ENCODE measurements at places on chromosomes 7 and 10. TPM values are rescaled to one million over a fixed set of nuclear protein-coding genes. Genes with fewer than 3 reads are reported as not detected.
A peak's percentile ranks its signal among the peaks of the same experiment; 100 is the strongest.

DNA sequence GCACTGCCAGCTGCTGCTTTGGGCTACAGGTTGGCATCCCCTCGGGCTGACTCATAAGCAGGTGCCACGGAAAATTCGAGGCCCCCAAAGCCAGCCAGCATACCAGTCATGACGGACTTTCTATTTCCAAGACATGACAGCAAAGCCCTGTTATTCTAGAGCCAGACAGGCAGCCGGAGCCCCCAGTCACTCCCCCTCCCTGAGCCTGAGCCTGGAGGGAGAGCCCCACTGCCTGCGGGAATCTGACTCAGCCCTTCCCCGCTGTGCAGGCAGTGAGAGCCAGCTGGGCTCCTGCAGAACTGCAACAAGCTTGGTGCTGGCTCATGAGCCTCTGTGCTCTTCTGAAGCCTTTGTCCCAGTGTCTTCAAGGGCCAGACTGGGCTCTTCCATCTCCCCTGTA lies 15.8 kb downstream of the BTBD16 start:
- DNase-seq: no peak

GRCh38 chr7:82373926-82374635 lies 69.5 kb downstream of the CACNA2D1 start:
- DNase-seq: no peak

CDH23 gene
- 2.8 TPM for total RNA-seq

DNA sequence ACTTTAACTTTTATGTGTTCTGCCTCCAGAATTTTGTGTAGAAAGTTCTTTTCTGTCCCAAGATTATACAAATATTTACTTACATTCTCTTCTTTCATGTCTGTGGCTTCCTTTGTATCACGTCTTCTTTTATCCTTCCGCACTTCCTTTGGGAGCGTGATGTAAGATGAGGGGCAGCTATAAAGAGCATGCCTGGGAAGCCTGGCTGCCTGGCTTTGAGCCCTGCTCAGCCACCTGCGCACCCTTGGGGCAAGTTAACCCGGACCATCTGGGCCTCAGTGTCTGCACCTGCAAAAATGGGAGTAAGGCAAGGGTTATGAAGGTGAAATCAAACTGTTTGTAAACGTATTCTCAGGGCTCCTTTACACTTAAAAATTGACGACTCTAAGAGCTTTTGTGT lies 25.2 kb downstream of the PALD1 start:
- DNase-seq: no peak

GRCh38 chr7:103148131-103148993 lies 537 bp downstream of the NAPEPLD start:
- no peak for DNase-seq

DNA sequence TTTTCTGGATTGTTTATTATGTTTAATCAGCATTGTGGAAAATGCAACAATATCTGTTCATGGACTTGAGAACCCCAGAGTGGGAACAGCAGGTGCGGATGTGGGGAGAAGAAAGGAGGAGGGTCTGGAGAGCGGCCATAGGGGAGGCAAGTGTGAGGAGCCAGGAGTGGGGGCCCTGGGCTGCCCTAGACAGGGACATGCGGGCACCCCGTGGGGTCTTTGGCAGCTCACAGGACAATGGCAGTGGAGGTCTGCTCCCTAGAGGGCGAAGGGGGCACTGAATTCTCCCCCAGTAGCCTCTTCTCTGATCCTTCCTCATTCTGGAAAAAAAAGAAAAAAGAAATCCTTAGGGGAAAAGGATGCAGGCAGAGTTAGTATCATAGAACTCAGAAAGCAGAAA lies 8.9 kb downstream of the TMEM176B start:
- no peak for DNase-seq

DNA sequence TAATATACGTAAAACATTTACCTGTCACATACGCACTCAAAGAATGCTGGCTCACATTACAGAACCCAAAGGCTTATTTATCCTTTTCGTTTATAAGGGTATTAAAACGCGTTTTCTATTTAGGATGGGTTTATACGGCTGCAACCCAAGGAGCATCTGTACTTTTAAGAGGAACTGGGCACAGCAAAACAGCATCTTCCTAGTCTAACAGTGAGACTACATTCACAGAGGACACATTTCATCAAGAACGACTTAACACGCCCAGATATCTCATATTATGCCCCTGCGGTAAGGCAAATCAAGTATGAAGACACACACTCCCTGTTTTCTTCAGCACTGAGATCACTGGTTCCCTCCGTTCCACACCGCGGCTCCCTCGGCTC lies 533 bp upstream of the DMTF1 start:
- DNase-seq: no peak

DNA sequence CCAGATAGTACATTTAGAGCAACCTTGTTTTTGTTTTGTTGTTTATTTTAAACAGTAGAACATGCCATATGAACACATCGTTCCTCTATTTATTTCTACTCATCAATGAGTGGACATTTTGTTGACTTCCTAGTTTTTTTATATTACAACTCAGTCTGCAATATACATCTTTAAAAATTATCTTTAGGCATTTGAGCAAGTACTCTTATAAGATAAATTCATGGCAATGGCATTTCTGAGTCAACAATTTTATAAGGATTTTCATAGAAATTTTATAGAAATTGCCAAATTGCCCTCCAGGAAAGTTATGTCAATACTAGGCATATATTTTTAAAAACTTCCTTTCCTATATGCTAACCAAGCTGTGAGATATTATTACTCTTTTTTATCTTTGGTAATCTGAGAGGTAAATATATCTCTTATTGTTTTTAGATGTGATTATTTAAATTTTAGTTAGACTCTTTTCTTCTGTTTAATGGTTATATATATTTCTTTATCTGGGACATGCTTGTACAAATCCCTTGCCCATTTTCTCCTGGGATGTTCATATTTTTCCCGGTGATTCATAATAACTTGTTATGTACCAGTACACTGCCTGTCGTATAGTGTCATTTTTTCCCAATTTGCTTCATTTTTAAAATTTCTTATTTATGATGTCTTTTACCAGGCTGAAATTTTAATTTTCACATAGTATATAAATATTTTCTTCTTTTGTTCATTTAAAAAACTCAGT lies 50.5 kb downstream of the FZD1 start:
- no peak for DNase-seq

CALHM3 gene
- total RNA-seq: not detected

SLC29A3 gene
- 5.3 TPM for total RNA-seq

SKIDA1 gene
- 0.23 TPM for total RNA-seq

DNA sequence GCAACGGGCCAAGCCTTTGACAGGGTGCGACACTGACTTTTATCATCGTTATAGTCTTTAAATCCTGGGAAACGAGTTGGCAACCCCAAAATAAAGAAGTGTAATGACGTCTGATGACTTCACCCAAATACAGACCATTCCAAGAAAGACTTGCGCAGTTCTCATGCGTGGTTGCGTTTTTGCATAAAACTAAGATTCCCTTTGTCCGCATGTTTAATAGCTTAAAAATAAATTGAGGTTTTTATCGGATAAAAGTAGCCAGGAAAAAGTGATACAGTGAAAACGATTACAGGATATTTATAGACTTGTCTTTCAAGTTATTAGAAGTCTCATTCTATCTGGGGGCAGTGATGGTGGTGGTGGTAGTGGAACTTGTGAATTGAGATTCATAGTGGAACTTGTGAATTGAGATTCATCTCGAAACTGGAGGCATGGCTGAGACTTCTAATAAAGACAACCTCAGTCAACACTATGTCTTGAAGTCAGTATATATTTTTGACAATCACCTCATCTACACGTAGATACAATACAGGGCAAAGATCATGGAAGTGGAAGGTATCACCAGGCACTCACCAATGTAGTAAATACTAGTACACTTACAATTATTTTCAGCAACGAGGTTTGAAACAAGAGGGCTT lies 1.2 kb upstream of the NAMPT start:
- peak; percentile 58 for DNase-seq

WDR86 gene
- total RNA-seq: 1.0 TPM

UCMA gene
- total RNA-seq: not detected

- no peak for DNase-seq
These were observed 977 bp downstream of the CACNB2 start for GRCh38 chr10:18140957-18141845.

GRID2IP gene
- 0.29 TPM for total RNA-seq

HTR5A gene
- total RNA-seq: not detected

GRCh38 chr7:81492910-81493309 lies 276.9 kb downstream of the HGF start:
- no peak for DNase-seq

DNA sequence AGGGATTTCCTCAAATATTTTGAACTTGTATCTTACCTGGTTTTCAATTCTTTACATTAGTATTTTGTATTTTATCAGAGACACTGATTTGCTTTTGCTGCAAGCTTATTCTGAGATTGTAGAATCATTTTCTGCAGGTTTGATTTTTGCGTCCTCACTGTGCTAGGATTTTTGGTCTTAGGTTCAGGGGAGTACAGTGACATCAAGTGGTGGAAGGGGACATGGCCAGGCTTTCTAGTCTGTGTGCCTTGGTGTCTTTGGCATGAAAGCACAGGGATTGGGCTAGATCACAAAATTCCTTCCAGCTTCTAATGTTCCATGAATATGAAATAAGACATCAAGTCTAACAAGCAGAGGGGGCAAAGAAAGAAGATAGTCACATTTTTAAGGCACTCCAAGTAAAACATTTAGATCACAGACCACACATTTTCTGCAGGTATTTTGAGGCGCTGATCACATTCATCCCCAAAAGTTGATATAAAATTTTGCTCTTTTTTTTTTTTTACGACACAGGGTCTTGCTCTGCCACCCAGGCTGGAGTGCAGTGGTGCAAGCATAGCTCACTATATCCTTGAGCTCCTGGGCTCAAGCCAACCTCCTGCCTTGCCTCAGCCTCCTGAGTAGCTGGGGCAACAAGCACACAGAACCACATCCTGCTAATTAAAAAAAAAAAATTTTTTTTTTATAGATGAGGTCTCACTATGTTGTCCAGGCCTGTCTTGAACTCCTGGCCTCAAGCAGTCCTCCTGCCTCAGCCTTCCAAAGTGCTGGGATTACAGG lies 124.4 kb downstream of the PON1 start:
- no peak for DNase-seq

- peak; percentile 65 for DNase-seq
These were observed 11.2 kb upstream of the ARPC1A start for GRCh38 chr7:99314504-99314903.

WIPF3 gene
- not detected for total RNA-seq

ZC3HAV1L gene
- total RNA-seq: 9.8 TPM

DNA sequence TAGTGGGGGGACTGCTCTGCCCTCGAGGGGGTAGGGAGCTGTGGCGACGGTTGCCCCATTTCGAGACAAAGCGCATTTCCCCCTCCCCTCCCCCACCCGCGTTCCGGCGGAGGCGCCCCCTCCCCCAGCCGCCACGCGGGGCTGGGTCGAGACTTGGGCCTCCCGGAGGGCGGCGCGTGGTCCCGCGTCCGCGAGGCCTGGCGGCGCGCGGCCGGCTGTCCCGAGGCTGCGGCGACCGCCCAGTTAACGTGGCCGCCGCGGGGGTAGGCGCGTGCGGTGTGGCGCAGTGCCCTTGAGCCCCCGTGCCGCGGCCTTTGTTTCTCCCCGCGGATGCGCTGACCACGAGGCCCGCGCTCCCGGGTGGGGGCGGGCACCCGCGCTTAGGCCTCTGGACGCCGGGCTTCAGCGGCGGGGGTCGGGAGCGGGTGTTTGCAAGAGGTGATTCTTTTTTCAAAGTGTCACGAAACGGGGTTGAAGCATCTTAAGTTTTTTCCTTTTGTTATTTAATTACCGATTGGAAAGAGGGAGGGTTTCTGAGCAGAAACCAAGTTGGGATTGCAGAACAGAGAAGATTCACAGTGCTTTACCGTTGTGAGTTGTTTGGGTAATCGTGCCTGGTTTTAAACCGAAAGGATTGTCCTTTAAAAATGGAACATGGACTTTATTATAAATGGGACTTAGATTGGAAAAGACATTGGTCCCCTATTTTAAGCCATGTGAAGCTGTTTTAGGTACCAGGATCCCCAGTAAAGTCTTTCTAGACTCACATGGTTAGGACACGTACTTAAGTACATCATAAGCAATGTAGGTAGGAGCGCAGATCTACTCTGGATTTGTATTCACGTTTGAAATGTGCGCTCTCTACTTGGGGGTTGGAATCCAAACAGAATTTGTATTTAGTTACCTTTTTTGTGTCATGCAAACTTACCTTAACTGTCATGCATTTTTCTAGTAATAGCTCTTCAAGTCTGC lies 760 bp downstream of the CBX3 start:
- peak; percentile 61 for DNase-seq

DNA sequence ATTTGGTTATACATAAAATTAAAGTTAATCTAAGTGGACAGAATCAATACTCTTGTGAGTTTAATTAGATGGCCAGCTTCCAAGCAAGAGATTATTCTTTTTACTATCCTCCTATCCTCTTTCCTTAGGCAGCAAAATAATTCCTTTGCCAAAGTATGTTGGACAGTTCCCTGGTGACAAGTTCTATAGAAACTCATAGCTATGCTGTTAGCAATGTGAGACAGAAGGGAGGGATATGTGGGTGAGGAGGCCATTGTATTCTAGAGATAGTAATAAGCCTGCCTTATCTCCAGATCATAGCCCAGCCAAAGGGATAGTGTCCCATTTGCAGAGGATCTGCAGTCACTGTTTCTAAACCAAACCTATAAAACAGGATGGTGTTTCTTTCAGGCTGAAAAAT lies 181.6 kb upstream of the HDAC9 start:
- no peak for DNase-seq

All from activated T-cell treated with anti-CD3 and anti-CD28 coated beads, Interleukin-2, amount 50 U/mL, for 72 hours (primary cell).